ENCODE measurements at places on chromosomes 11 and 22.

DNA sequence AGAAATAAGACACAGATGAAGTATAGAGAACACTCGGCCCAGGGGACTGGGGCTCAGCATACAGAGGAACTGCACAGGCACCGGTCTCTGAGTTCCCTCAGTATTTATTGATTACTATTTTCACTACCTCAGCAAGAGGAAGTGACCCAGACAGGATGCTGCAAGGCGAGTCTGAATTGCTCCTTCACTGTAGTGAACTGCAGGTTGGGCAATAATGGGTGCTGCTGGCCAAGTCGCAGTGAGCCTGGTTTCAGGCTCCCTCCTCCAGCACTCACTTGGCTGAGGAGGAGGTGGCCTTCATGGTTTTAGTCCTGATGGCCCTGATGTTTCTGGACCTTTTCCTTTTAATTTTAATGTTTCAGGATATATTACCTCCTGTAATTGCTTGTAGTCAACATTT is 10.4 kb downstream of the OR52K2 start:
- no peak for DNase-seq

- no peak for DNase-seq
Observed at GRCh38 chr22:21626073-21626734, 3.6 kb downstream of the YDJC start.

GRCh38 chr11:116851626-116852025 is 14.2 kb upstream of the APOA1 start:
- no peak for DNase-seq

- peak; percentile 84 for DNase-seq
Observed at GRCh38 chr22:27107824-27108223, 450.4 kb downstream of the MIAT start.

Data from GM04503 (cell line).